Activated T-helper 1 cell treated with anti-CD3 and anti-CD28 coated beads, Interleukin-12 subunit alpha, Interleukin-12 subunit beta, Interleukin-2, Interleukin-4 antibody, amounts not matched to agents 30 ng/mL and 10 ng/mL and 1 ng/mL, durations not matched to agents 14 hours and 24 hours and 36 hours (primary cell): ENCODE measurements at places on chromosomes 5 and 9.

DNA sequence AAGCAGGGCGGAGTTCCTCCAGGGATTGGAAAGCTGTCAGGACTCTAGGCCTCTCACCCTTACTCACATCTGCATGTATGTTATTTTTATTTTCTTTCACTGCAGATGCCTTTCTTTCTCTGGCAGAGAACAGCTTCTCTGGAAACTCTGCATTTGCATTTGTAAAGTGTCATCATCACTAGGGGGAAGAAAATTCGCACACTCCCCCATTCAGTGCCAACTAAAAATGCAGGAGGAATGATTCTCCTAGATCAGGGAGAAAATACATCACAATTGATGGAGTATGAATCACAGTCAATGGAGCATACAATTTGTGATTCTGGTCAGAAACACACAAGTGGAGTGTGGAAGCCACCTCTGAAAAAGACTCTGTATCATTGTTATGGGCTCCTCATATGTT lies 351.4 kb upstream of the FTMT start:
- no peak overlapping the region for H3K4me3 ChIP-seq
- no peaks in the 10 kb centered on the region for H3K27me3 ChIP-seq
- no peaks in the 10 kb centered on the region for H3K36me3 ChIP-seq

DNA sequence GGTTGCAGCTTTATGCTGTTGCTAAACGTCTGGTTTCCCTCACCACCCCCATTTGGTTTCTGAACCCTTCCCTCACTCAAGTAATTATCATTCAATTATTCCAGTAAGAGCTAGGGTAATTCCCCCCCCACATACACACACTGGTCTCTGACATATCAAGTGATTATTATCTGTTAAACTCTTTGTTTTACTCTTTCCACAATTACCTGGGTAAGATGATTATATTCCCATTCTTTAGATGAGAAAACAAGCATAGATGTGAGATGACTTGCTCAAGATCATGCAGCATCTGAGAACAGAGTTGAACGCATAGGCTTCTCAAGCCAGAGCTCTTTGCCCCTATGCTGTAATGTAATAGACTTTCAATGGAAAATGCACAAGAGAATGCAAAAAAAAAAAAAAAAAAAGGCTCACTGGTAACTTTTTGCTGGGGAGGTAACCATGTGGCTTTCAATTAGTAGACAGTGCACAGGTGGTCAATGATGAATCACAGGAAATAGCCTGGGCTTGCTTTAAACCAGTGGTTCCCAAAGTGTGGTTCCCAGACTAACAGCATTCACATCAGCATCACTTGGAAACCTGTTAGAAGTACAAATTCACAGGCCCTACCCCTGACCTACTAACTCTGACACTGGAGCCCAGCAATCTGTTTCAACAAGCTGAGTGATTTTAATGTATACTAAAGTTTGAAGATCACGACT lies 87.6 kb downstream of the PIK3R1 start:
- peak overlapping the region; percentile 70 for H3K27ac ChIP-seq
- peaks cover 34% of the 10 kb centered on the region for H3K4me1 ChIP-seq
- peaks cover 24% of the 10 kb centered on the region for H3K36me3 ChIP-seq
- DNase-seq, result no peak

DNA sequence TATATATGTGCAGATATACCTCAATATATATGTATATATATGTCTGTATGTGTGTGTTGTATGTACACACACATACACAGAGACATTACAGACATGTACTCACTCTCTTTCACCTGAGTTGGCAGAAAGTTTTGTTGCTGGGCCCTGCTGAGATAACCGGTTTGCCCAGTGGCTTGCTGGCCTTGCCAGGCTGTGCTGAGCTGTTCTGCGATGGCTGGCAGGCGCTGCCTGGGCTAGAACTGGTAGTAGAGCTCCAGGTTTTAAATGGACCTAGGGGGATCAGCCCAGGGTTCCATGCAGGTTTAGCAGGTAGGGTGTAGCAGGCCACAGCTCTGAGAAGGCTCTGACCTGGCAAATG lies 394.3 kb downstream of the GADD45G start:
- H3K36me3 ChIP-seq, result no peaks in the 10 kb centered on the region
- H3K27ac ChIP-seq, result peak overlapping the region; percentile 75
- no peaks in the 10 kb centered on the region for H3K27me3 ChIP-seq
- peaks cover 35% of the 10 kb centered on the region for H3K4me1 ChIP-seq

DNA sequence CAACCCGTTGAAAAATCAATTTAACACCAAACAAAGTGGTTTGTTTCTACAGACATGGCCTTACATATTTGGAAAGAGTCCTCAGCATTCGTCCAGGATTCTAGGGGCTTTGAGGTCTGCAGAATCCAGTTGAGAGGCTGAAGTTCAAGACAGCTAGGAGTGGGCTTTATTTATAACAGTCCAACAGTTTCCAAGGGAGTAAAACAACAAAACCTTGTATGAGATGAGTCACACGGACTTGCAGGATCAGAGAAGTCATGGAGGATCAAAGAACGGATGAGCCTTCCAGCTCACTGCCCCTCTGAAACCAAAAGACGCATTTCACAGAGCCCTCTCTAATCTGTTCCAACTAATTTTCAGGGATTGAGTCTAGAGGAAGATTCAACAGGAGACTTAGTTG lies 11.1 kb upstream of the ESM1 start:
- H3K27me3 ChIP-seq, result no peaks in the 10 kb centered on the region
- no peak overlapping the region for H3K27ac ChIP-seq
- H3K4me1 ChIP-seq, result peaks cover 16% of the 10 kb centered on the region
- DNase-seq, result no peak
- H3K4me3 ChIP-seq, result no peak overlapping the region

- peaks cover 5% of the 10 kb centered on the region for H3K4me1 ChIP-seq
- peaks cover 9% of the 10 kb centered on the region for H3K27me3 ChIP-seq
Measured at GRCh38 chr9:27344776-27345175, 47.8 kb upstream of the EQTN start.

DNA sequence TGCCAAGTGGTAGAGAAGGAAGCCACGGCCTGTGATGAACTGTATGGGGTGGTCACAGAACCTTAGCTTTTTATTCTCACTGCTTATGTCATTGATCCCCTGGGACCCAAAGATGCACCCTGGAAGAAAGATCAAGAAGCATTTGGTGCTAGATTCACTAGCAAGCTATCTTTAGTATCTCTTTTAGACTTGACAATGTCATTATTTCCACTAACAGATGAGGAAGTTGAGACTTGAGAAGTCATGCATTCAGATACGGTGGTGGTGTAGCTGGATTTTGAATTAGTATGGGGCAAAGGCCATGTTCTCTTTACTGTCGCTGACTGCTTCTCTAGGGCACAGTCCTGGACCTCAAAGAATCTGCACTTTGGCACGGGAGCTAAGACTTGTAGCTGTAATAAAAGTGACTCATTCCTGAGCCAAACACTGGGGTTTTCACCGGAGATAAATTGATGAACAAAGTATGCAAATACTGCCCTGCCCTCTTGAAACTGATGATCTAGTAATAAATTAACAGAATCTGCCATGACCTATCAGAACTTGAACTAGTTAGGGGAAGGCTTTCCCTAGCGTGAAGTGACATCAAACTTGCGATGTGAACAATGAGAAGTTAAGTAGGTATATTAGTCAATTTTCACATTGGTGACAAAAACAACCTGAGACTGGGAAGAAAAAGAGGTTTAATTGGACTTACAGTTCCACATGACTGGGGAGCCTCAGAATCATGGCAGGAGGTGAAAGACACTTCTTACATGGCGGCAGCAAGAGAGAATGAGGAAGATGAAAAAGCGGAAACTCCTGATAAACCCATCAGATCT lies 5.4 kb downstream of the GDA start:
- H3K27me3 ChIP-seq, result peaks cover 9% of the 10 kb centered on the region
- no peak for DNase-seq
- H3K27ac ChIP-seq, result no peak overlapping the region

GRCh38 chr5:124480022-124480421 lies 266.4 kb downstream of the ZNF608 start:
- no peaks in the 10 kb centered on the region for H3K36me3 ChIP-seq
- H3K27me3 ChIP-seq, result no peaks in the 10 kb centered on the region
- DNase-seq, result no peak
- H3K4me1 ChIP-seq, result no peaks in the 10 kb centered on the region

- peaks cover 51% of the 10 kb centered on the region for H3K27me3 ChIP-seq
- H3K4me1 ChIP-seq, result peaks cover 19% of the 10 kb centered on the region
- peak overlapping the region; percentile 89 for H3K27ac ChIP-seq
- peaks cover 2% of the 10 kb centered on the region for H3K36me3 ChIP-seq
- peak overlapping the region; percentile 95 for H3K4me3 ChIP-seq
Measured at GRCh38 chr9:86099701-86100364, 475 bp upstream of the GOLM1 start.
